ENCODE measurements at places on chromosomes 3 and 15.

- DNase-seq = no peak
These were observed 44.0 kb downstream of the MFSD1 start for GRCh38 chr3:158845765-158846350.

DNA sequence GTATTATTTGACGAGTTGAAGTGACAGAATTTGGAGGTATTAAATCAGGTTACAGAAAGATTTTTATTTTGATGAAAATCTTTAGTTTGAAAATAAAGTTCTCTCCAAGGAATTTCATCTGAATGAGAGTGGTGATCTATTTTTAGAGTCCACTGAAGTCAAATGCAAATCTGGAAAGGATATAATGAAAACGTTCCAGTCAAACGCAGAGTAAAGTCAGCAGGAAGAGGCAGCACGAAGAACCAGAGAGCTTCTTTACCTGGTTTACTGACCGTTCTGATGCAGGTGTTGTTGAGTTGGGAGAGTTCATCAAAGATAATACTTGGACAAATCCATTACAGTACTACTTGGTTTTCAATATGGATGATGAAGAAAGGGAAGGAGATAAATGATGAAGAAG is 8.7 kb downstream of the P2RY14 start:
- no peak for DNase-seq

DNA sequence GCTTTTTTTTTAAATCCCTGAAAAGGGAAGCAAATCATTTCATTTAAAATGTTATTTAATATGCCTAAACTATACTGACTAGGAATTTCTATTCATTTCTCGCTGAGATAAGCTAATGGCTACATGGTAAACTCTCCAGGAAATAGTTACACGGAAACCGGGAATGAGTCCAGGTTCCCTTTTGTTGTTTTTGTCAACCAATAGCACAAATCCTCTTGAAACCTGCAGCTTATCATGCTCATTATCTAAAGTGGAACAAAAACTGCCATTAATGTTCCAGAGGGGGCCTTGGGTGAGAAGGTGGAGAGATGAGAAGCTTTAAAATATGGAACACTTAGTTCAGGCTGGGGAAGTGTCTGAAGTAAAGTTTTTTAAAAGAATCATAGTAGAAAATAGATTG is 113.5 kb upstream of the ALCAM start:
- no peak for DNase-seq

GRCh38 chr15:81273200-81273599 is 50.7 kb downstream of the STARD5 start:
- DNase-seq = no peak

DNA sequence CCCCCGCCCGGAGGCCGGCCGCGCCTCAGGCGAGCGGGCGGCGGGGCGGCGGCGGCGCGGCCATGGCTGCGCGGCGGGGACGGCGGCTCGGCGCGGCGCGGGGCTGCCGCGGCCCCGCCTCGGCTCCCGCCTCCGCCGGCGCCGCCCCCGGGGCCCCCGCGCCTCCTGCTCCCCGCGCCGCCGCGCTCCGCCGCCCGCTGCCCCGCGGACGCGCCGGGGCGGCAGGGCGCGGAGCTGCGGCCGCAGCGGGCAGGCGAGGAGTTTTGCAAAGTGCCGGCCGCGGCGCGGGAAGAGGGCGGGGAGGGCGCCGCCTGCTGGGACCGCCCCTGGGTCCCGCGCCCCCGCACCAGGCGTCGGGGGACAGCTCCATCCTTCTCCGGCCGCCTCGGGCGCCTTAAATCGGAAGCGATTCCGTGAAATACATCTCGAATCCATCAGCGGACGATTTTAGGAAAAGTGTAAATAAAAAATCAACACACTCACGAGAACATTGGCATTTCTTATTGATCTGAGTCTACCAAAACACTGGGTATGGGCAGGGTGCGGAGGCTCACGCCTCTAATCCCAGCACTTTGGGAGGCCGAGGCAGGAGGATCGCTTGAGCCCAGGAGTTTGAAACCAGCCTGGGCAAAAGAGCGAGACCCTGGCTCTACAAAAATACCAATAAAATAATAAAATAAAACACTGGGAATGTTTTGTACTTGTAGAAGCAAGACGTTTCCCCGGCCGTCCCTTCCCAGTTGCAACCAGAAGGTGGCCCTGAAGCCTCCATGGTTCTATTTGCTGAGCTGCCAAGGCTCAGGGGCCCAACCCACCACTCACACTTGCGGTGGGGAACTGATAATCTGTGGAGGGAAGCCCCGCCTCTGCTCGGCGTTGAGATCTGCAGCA is 136.9 kb downstream of the NUP210 start:
- no peak for DNase-seq

DNA sequence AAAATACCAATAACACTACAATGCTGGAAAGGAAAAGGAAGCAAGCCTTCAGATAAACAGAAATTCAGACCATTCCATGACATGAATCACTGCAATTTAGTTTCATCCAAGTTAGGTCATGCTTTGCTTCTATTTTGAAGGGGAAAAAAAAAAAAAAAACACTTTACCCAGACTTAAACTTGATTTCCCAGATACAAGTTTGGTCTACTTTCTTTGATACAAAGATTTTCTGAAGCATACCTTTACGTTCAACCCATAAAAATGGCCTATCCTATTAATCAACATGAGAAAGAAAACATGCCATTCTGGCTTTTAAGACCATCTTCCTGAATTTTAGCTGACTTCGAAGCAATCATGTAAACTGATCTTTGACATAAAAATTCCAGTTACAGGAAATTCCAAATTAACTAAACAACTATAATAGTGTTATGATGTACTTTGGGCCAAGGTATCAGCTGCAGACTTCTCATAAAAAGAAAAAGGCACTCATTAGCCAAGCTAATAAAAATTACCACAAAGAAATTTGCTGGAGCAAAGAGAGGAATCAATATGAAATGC is 12.6 kb downstream of the OSBPL10 start:
- no peak for DNase-seq

- DNase-seq = no peak
These were observed 49.1 kb downstream of the CA12 start for GRCh38 chr15:63332367-63333124.

- DNase-seq = no peak
These were observed 224.1 kb upstream of the TPRG1 start for GRCh38 chr3:188947401-188948280.

GRCh38 chr3:127676456-127676855 is 3.7 kb downstream of the ABTB1 start:
- DNase-seq = no peak

DNA sequence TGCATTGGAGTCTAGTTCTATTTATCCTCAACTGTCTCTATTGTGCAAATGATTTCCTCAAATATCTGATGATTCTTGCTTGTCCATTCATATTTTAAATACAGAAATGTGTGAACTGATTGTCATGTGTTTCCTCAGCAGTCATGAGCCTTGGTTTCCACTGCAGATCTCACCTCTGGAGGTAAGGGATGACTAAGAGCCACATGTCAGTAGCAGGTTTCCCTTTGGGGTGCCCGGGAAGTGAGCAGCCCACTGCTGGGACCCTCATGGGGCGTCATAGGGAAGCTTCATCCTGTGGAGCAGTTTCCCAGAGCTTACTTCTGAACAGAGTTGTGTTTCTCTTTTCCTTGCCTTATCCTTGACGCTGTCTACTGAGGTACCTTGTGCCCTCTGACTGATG is 149.2 kb upstream of the TOPAZ1 start:
- DNase-seq = no peak

GRCh38 chr3:86481031-86481430 is 509.9 kb downstream of the VGLL3 start:
- DNase-seq = no peak

DNA sequence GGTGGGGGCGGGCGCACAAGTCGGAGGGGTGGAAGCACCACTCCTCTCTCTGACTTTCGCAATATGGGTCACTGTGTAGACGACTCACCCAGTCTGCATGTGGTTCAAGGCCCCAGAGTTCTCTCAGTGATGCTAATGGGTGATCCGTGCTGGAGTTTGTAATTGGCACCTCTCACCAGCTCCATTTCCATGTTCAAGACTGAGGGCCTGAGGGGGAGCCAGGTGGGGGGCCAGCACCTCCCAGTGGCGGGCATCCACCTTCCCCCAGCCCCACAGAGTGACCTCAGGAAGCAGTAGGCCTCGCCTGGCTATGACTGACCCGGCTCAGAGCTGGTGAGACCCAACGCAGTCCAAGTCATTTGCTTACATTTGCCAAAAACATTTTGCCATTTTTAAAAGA is 230.0 kb upstream of the ST8SIA2 start:
- DNase-seq = no peak

- DNase-seq = no peak
These were observed 28.2 kb downstream of the NBEAL2 start for GRCh38 chr3:47007482-47008233.

DNA sequence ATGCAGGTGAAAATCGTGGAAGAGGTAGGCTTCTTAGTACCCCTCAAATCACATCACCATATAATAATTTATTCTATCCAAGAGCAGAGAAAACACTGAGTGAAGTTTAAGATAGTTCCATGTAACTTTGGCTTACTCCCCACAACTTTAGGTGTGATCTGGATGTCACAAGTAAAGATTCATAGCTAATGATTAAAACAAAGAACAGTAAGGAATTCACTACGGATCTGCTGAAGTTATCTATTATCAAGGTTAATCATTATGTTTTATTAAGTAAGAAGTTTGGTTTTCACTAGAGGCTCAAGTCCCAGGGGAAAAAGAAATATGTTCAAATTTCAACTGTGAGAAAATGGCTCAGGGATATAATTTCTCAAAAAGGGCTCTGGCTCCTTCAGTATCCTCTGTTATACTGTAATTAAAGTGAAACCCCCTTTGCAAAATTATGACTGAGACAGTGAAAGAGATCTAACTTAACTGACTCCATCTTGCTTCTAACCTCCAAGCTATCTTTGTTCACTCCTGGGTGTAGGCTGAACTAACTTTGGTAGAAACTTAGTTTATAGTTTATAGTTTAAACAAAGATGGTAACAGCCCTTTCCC is 17.1 kb downstream of the CD80 start:
- no peak for DNase-seq

GRCh38 chr15:50751394-50751793 is 14.1 kb downstream of the SPPL2A start:
- no peak for DNase-seq

- DNase-seq = no peak
These were observed 237.2 kb downstream of the AGBL1 start for GRCh38 chr15:86316726-86317383.

GRCh38 chr3:129195731-129196256 is 12.1 kb upstream of the CNBP start:
- no peak for DNase-seq

- no peak for DNase-seq
These were observed 231.3 kb upstream of the SEMA6D start for GRCh38 chr15:47486040-47486439.

DNA sequence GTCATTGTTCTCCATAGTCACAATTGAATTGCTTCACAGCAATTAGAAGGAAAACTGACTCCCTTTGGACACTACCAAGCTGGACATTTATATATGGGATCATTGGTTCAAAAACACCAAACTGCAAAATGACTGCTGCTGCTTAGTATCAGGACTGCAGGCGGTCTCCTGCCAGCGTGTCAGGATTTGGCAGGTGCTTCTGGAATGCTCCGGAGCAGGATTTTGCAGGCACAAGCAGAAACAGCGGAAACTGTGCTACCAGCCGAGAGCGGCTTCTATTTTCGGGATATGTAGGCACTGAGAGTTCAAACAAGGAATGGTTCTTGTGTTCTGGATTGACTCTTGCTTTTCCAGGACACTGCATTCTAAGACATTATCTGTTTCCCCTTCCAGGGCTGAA is 95.5 kb downstream of the SSR3 start:
- no peak for DNase-seq

DNA sequence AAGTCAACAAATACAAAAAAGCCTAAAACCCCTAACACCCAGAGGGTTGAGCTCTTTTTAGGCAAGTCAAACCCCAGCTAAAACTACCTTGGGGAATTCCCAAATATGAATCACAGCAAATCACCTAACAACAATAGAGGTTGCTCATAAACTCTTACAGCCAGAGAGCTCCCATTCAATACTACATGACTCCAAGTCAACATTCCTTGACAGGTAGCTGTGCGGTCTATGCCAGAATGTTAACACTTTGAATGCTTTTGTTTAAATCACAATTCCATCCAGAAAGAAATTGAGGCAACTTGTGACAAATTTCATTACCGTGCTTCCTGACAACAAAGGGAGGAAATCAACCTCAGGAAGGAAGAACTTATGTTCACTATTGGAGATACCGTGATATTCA is 7.5 kb upstream of the UACA start:
- DNase-seq = no peak

DNA sequence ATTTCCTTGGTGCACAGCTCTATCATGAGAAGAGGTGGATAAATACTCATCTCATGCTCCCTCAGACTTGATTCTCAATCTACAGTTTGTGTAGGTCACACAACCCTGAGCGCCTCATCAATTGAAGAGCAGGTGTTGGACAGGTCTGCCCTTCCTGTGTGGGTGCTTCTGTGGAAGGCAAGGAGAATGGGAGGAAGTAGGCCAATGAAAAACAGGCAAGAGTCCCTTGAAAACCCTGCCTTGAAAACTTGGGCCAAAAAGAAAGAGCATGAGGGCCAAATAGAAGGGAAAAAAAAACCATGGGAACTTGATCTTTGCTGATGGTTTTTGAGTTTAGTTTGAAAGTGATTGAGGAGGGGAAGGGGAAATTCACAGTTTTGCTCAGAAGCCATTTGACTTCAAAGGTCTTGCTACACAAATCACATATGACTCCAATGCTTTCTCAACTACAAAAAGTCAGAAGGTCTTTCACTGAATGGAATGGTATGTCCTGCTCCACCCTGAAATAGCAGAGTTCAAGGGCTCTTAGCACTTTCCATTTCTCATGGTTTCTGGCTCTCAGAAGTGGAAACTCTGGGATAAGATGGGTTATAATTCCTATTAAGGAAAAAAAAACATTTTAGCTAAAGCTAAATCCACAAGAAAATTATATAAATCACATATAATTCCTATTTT is 37.2 kb upstream of the TM4SF1 start:
- no peak for DNase-seq

GRCh38 chr3:126270145-126270811 is 86.9 kb downstream of the KLF15 start:
- no peak for DNase-seq

DNA sequence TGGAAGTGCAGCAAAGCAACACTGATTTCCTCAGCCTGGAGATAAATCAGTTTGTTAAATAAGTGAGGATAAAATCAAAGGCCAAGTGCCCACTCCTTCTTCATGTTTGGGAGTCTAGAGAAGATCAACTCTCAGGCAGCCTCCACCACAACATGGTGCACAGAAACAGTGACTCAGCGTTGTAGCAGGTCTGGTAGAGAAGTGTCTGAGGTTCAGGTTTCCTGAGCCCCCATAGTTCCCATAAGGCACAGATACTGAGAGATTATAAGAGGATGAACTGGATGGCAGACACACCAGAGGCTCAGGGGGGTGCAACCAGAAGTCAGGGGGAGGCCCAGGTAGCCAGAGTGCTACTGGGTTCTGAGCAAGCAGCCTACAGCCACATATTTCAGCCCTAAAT is 166.7 kb downstream of the FRMD5 start:
- no peak for DNase-seq

GRCh38 chr3:140225996-140226395 is 291.0 kb downstream of the CLSTN2 start:
- DNase-seq = no peak

GRCh38 chr3:104816716-104817115 is 550.0 kb upstream of the ALCAM start:
- no peak for DNase-seq

All from iPS DF 19.7 (cell line).